NCI-H187 treated with DMSO at 0.1 percent for 48 hours (cell line): ENCODE measurements at places on chromosomes 12 and 14.

DNA sequence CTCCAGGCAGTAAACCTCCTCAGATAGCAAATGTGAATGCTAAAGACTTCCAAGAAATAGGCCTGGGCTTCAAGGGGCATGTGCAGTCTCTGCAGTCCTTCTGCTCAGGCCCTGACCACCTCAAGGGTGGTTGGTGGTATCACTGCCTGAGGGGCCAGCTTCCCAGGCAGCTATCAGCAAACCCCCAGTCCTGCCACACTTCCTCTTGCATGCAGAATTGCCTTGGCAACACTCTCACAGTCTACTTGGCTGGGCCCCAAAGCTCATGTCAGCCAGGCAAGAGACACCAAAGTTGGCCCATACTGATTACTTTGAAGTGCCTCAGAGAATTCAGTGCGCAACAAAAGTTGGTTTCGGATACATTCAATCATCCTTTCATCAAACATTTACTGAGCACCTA, 3.5 kb upstream of the ASB8 start:
- DNase-seq: no peak

DNA sequence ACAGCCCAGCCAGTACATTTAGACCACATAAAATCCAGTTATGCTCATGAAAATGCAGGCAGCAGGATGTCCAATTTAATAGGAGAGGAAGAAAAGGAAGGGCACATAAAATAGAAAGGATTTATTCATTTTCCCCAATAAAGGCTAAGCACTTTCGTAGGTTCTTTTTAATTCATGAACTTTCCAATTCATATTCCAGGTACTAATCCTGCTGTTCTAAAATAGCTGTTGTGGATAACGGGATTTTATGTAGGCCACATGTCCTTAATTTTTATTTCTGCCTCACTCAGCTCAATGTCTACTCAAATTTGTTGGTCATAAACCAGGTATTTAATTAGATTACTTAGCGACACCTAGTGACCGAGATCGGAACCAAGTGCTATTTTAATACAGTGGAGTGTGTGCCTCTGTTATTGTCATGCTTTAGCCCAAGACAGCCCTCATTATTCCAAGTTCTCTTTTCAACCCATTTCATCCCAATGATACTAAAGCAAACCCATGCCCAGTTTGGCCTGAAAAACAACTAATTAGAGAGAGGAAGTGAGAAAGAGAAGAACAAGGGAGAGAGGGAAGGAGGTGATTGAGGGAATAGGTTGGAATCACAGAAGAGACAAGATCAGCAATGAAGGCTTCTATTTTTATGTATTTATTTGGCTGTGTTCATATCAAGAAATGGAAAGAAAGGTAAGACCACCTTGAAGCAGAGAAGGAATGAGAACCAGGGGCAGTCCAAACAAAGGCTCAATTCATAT, 45.9 kb upstream of the IFNG-AS1 start:
- DNase-seq: peak; percentile 54

DNA sequence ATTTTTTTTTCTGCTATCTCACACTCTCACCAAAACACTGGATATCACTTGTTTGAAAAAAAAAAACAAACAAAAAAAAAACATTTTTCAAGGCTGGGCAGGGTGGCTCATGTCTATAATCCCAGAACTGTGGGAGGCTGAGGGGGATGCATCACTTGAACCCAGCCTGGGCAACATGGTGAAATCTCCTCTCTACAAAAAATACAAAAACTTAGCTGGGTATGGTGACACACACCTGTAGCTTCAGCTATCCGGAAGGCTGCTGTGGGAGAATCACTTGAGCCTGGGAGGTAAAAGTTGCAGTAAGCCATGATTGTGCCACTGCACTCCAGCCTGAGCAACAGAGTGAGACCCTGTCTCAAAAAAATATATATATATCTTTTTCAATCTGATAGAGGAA, 66.2 kb downstream of the EPS8 start:
- DNase-seq: no peak

DNA sequence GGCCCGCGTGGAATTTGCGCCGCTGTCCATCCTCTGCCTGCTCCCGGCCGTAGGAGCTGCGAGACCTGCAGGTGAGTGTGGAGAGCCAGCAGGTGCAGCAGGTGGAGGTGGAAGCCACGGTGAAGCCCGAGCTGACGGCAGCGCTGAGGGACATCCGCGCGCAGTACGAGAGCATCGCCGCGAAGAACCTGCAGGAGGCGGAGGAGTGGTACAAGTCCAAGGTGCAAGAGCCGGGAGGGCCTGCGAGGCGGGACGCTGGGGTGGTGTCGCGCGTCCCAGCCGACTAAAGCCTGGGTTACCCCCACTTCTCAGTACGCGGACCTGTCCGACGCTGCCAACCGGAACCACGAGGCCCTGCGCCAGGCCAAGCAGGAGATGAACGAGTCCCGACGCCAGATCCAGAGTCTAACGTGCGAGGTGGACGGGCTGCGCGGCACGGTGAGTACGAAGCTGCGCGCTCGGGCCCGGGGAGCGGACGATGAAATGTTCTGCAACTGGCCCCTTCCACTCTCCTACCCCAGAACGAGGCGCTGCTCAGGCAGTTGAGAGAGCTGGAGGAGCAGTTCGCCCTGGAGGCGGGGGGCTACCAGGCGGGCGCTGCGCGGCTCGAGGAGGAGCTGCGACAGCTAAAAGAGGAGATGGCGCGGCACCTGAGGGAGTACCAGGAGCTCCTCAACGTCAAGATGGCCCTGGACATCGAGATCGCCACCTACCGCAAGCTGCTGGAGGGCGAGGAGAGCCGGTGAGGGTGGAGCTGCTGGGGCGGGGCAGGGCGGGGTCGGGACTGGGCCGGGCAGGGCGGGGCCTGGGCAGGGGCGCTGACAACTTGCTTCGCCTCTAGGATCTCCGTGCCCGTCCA, 2.1 kb downstream of the PRPH start:
- DNase-seq: no peak

DNA sequence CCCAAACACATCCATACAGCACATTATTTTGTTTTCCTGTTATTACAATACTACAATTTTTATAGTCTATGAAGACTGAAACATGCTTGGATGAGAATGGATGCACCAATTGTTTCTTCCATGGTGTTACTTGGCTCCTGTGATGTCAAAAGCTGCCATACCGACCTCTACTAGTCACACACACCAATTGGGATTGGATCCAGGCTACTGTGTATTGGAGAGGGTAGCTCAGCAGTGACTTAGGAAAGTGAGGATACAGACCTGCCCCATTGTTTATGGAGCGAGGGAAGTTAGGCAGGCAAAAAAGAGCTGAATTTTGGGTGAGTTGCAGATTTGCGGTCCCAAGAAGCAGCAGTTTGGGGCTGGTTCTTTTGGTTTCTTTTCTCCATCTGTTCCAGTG, 30.8 kb upstream of the AKAP6 start:
- no peak for DNase-seq

GRCh38 chr12:116616536-116617248, 57.5 kb downstream of the MAP1LC3B2 start:
- no peak for DNase-seq

DNA sequence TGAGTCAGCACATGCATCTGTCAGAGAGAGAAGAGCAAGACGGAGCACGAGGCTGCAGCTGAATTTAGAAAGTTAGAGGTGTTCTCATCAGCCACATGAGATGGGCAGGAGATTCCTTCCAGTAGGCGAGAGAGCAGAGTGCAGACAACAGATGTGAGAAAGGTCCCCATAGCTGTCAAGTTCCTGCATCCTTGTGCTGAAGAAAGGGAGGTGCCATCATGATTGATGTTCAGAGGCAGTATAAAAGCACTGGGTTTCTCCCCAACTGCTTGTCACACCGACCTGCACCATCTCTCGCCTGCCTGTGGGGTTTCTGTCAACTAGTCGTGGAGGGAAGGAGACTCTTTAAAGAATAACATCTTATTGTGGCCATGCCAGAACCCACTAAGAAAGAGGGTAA, at the start of gene MYBPC1:
Gene MYBPC1, plus strand, starts transcription at position 272 of the 400 bp plus-strand sequence. Its CDS starts 100 bp downstream, at position 372.
- no peak for DNase-seq

DNA sequence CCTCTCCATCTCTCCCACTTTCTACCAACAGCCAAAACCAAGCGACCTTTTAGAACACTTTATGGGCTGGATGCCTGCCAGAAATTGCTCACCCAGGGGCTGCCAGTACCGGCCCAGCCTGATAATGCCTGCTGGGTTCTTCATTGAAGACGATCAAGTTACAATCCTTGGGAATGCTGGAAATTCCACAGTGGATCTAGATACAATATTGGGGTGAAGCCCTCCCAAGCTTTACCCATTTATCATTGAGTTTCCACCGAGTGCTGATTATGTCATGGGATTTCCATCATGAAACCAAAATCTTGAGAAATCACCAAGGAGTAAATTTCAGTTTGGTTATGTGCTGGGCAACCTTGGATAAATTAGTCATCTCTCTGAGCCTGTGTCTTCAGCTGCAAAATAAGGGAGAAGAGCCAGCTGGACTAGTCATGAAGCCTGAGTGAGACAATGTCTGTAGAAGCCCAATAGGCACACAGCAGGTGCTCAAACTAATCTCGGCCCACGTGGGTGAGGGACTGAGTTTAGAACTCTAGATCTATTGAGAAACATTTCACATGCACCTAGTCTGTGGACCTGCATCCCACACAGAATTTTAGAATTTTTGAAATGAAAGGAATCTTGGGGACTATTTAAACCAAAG, 75.5 kb upstream of the CLMN start:
- no peak for DNase-seq

DNA sequence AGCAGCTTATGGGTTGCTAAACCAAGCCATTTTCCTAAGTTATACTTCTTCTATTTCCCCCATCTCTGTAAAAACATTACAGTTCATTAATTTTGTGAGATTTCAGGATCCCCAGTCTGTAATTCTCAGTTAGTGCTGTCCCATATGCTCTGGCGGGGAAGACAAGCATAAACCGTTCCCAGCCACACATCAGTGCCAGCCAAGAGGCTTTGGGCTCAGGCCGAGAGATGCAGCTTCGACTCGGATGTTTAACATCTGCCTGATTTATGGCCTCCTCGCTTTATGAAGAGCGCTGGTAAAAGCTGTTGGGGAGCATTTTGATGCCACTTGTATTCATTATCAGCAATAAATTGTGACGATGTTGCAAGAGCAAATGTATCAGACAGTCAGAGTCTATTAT, 349.1 kb upstream of the CCDC196 start:
- DNase-seq: peak; percentile 97

DNA sequence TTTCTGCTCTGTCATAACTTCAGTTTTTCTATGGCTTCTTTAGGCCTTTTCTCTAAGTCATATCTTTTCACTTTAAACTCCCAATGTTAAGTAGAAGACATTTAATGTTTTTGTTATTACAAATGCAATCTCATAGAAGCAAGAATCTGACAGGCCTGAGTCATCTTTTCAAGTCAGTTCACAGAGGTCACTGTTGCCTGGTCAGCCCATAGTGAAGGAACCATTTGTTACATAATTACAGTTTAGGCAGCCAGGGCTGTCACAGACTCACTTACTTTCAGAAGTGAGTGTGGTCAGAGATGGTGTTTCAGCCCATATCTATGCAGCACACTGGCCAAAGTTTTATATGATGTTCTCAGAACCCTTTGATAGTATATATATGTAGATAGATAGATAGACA, 46.5 kb downstream of the CCER1 start:
- DNase-seq: no peak

DNA sequence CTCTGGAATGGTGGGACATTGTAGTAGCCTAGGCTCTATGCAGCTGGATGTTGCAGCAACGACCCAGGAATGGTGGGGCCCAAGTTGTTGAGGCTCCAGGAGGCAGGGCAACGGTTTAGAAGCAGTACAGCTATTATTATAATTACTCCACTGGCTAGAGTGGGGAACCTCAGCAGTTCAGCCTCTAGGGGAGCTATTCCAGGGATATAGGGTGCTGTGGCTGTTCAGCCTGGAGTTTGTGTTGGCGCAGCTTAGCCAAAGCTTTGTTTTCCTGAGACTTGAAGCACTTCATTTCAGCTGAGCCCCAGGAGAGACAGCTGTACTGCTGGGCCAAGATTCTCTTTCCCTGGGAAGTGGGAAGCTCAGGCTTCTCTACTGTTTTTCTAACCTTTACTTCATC, 1023.0 kb upstream of the ATXN7L3B start:
- DNase-seq: no peak

DNA sequence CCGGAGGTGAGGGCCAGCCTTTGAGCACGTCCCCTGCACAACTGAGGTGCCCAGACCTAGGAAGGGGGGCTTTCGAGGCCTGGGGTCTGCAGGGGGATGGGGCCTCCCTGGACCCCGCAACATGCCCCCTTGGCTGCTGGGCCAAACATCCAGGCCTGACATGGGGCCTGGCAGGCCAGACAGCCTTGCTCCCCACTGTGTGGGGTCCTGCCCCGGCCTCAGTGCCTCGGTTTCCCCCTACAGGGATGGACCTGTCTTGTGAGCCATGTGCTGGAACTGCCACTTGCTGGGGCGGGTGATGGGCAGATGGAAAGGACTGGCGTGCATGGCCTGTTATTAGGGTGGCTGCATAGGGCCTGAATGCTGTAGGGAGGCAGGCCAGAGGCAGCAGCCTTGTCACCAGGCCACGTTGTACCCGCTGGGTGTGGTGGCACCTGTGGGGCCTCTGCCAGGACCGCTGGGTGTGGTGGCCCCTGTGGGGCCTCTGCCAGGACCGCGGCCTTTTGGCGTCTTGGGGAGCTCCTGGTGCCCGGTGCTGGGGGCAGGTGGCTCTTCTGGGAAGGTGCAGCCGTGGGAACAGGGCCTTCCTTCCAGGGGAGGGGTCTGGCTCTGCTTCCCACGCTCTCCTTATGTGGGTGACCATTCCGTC, 20.4 kb downstream of the ASPG start:
- DNase-seq: no peak

- DNase-seq: no peak
Measured at GRCh38 chr14:49975276-49975675, 82.4 kb downstream of the ARF6 start.

DNA sequence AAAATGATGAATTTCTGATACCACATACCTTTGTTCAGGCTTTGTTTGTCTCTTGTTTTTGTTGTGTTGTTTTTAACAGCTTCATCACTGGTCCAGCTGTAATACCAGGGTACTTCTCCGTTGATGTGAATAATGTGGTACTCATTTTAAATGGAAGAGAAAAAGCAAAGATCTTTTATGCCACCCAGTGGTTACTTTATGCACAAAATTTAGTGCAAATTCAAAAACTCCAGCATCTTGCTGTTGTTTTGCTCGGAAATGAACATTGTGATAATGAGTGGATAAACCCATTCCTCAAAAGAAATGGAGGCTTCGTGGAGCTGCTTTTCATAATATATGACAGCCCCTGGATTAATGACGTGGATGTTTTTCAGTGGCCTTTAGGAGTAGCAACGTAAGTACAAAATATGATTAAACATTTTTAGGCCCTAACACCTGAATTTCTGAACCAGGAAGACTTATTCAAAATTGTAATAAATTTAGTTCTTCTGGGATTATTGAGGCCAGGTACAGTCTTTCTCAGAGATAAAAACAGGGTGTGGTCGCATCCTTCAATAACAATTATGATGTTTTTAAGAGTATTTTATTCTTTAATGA, 22.4 kb downstream of the RXYLT1 start:
- no peak for DNase-seq

- no peak for DNase-seq
Measured at GRCh38 chr12:96338852-96339471, 61.3 kb downstream of the CDK17 start.
